ENCODE measurements at places on chromosomes 13 and 19.

GRCh38 chr13:66264971-66265370 is 965.2 kb downstream of the PCDH9 start:
- DNase-seq: no peak

GRCh38 chr19:52248241-52248640 is 21.1 kb upstream of the ZNF766 start:
- DNase-seq: peak; percentile 69

GRCh38 chr19:10471909-10472308 is 31.2 kb downstream of the KEAP1 start:
- peak; percentile 51 for DNase-seq

GRCh38 chr19:29326351-29326750 is 113.4 kb upstream of the UQCRFS1 start:
- DNase-seq: no peak

DNA sequence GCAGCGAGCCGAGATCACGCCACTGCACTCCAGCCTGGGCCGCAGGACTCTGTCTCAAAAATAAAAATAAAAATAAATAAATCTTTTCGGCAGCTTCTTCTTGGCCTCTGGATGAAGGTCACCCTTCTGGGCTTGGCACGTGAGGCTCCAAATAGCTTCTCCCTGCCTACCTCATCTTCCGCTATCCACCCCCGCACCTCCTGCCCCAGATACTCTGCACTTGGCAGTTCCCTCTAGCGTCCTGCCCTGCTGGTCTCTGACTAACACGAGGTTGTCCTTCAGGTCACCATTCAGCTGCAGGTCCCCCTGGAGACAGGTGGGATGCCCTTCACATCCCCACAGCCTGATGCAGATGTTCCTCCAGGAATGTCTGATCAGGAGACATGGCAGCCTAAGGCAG is 8.5 kb upstream of the CCL25 start:
- DNase-seq: no peak

GRCh38 chr13:91401920-91402319 is 3.5 kb downstream of the GPC5 start:
- DNase-seq: no peak

GRCh38 chr19:42497492-42498168 is 30.7 kb downstream of the CEACAM1 start:
- DNase-seq: no peak

- no peak for DNase-seq
These were observed 78.2 kb downstream of the GGACT start for GRCh38 chr13:100510208-100510957.
